ENCODE measurements at places on chromosomes 11 and 22.

- no peak for DNase-seq
Measured at GRCh38 chr11:43689167-43689566, 8.6 kb downstream of the HSD17B12 start.

DNA sequence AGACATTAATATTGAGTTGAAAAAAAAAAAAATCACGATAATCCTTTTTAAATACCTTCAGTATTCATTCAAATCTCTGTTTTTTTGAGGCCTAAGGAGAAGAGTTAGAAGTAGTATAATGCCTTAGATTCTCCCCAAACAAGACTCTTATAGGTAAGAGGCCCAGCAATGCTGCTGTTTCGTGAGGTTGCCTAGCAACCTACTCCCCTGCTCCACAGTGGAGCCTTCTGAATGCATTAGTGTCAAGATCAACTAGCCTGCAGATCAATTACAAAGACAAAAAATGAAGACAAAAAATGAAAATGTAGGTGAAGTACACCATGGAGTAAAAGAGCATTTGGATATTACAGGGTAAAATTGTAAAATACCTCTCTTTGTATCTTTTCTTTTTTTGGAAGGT, 229.8 kb upstream of the LUZP2 start:
- DNase-seq: no peak

DNA sequence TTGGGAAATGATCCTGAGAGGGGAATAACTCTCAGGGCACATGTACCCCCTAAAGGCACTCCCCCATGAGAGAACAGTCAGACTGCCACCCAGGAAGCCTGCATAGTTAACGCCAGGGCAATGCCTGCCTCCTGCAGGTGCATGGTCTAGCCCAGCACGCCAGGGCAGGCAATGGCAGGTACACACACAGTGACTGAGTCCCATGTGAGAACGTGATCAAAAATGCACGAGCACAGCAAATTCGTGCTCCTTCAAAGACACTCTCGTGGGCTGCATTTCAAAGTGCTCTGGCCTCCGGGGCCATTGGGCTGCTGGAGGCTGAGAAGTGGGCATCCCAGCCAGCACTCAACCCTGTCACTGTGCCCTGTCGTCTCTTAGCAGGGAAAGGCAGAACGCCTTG, 79.7 kb downstream of the SHANK2 start:
- no peak for DNase-seq

GRCh38 chr22:46367707-46368191, 32.2 kb downstream of the TRMU start:
- DNase-seq: peak; percentile 12

DNA sequence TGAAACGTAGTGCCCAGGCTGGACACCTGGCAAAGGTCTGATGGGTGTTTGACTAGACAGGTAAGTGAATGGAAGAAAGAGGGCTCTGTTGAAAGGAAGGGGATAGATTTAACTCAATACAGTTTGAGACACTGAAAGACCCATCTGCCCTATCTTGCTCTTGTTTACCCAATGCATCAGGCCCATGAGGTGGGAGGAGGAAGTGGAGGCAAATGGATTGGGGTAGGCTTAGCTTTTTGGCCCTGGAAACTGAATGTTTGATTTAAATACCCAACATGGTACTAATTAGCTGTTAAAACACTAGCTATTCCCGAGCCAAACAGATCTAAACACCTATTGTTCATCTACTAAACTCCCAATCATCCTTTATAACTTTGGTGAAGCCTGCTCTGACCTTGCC, 3.5 kb upstream of the UVRAG start:
- no peak for DNase-seq

DNA sequence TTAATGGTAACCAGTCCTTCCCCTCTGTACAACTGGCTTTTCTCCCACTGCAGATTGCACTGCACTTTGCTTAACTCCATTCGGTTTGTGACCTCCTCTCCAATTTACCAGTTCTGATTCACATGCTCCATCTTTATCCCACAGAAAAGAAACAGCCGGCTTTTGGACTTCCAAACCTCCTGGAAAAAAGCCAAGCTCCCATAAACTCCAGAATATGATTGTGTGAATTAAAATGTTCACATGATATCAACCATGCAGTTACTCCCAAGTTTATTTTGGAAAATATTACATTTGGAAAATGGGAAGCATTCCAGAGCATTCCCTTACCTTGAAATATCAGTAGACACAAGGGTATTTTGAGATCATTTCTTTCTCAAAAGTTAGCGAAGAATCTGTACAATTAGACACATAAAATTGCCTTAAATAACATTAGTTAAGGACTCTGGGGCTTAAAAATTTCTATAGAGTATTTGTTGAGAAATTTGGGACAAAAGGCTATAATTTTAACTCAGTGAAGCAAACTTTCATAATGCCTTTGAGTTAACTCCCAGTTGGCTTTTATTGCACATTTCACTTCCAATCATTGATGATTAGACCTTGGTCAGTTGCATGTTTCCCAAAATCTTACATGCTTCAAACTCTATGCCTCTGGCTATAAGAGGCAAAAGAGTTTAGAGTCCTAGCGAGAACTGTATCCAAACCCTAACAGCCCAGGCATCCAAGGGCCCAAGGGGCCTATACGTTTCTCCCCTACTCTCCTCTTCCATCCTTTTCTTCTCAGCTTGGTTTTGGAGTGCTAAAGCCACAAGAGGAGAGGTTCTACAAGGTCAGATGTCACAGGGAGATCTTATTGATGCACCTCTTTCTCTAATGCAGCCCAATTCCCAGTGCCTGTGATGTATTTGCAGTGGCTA, 23.6 kb upstream of the TMEM135 start:
- no peak for DNase-seq

- no peak for DNase-seq
Measured at GRCh38 chr11:30016588-30017363, at the start of gene KCNA4. Gene KCNA4, minus strand, starts transcription at chr11:30017030. Its CDS starts 4,352 bp downstream, at chr11:30012678.

GRCh38 chr22:38353142-38353629, 36.0 kb upstream of the CSNK1E start:
- peak; percentile 39 for DNase-seq

DNA sequence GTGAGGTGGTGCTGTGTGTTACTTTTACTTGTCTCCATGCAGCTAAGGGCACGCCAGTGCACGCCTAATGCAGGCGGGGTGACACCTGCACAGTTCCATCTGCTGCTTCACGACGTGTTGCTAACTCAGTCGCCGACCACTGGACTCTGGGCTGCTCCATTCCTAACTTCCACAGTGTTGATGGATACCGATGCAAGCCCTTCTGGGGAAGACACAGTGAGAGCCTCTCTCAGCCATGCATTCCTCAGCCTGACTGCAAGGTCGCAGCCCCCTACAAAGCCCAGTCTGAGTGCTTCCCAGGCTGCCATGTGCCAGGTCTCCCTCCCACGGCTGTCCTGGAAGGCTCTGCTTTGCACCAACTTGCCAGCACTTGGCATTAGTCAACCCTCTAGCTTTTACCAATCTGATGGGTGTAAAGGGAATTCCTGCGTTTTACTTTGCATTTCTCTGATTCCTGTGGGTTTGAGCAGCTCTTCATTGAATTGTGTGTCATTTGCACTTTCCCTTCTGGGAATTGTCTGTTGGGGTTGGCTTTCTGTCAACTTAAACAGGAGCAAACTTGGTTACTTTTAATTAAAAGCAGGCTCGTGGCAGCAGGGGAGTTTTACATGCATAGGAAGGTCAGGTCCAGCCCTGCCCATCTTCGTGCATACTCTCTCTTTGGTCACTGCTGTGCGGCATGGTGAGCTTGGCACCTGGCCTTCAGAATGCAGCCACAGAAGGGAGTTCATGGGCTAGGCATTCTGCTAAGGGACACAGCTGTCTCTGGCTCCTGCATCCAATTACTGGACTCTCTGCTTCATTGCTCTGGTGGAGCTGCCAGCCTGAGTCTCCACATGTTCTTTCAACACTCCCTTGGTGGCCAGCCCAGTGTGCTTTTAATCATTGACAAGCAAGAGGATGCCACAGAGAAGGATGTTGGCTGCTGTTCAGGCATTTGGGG, 34.6 kb upstream of the SHANK2 start:
- peak; percentile 98 for DNase-seq

DNA sequence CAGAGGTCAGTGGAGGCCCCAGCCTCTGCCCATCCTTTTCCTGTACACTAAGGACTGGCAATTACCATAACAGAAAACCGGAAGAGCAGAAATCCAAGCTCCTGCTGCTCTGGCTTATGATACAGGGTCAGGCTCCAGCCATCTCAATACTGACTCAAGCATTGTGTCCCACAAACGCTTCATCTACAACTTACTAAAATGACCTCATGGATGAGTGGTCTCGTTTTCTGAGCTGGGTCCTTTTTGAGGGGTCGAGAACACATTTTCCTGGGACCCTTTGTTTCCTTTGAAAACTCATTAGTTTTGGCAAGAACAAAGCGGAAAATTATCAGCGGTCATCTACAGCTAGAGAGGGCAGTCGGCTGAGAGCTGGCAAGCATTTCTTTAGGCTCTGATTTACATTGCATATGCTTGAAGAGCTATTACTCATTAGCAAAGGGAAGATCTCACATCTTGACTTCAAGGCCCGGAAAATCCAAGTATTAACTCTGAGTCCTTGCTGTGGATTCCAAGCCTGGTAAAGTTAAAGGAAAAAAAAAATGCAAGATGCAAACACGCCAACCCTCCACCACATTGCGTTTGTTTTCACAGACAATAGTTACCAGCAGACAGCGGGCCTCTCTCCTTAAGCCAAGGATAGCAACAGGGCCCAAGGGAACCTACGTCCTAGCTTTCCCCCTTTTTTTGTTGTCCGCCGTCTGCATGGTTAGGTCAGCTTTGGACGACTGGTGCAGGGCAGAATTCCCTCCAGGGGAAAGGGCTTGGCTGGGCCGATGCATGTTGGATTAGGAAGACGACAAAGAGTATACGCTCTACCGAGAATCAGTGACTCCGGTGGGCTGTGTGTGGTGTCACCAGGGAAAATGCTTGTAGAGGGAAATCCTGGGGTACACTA, 1.8 kb downstream of the TESMIN start:
- DNase-seq: peak; percentile 7

DNA sequence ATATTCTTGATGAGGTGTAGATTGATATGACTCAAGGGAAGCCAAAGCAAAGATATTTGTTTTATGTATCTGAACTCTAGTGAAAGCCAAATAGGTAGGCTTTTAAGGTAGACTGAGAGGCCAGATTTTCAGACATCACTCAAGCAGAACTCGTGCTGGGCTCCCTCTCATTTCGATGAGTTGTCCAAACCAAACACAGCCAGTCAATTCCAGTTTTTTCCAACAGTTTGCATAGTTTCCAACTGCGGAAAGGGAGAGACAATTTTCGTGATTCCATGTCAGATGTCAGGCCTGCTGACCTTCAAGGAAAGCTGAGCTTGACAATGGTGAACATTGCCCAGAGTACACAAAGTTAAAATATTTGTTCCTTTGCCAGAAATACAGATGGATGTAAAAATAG, 110.9 kb upstream of the MPPED2 start:
- no peak for DNase-seq

- DNase-seq: peak; percentile 94
Measured at GRCh38 chr11:122731500-122731913, 76.0 kb downstream of the UBASH3B start.

Measured in fibroblast of mammary gland (primary cell).